Cerebellum (tissue), 4 donors: ENCODE measurements at places on chromosomes 11 and 22. TPM values are rescaled to one million over a fixed set of nuclear protein-coding genes. Genes with fewer than 3 reads are reported as not detected.
A peak's percentile ranks its signal among the peaks of the same experiment; 100 is the strongest.

- peak; percentile 37 for DNase-seq
These were observed 121.2 kb downstream of the SIK3 start for GRCh38 chr11:116976941-116977570.

- DNase-seq, result no peak
These were observed 207.9 kb upstream of the ISX start for GRCh38 chr22:34858066-34858465.

- no peak for DNase-seq
These were observed 83.5 kb upstream of the FSHB start for GRCh38 chr11:30147293-30147692.

DNA sequence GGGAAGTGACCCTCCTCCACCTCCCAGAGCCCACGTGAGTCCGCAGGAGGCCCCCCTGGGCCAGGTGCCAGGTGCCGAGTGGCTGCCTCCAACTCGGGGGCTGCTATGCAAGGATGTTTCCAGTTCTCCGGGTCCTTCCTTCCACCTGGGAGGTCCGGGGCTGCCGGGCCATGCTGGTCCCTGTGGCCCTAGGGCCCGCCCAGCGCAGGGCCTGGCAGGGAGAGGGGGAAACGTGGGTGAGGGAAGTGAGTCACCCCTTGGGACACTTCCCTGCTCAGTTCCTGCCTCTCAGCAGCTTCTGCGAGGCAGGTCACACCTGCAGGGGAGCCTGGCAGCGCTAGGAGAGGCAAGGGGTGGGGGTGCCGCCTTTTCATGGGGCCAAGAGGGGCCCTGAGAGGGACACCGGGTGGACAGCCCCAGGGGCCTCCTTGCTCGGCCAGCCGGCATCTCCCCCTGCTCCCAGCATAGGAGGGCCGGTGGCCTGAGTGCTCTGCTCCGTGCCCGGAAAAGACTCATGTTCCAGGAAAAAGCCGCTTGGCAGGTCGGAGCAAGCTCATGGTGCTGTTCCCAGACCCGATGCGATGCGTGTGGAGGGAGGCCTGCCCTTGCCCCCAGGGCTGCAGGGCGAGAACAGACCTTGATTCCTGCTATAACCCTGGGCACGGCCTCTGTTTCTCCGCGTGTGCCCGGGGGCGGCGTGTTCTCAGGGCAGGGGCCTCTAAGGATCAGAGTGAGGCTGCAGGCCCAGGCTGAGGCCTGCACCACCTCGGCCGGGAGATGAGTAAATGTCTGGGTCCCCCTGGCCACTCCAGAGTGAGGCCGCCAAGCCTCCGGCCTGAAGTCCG is 30.3 kb upstream of the WNT7B start:
- peak; percentile 19 for DNase-seq

The DBX1 gene
- not detected for total RNA-seq

- no peak for DNase-seq
These were observed 54.0 kb downstream of the SLC36A4 start for GRCh38 chr11:93143800-93144199.

GRCh38 chr11:96211436-96211835 is 131.6 kb downstream of the MAML2 start:
- no peak for DNase-seq

The VSIG2 gene
- total RNA-seq, result 0.27 TPM

The NLRP14 gene
- 1.6 TPM for total RNA-seq

The CRELD2 gene
- 13.8 TPM for total RNA-seq

- no peak for DNase-seq
These were observed 49.8 kb upstream of the PLET1 start for GRCh38 chr11:112310419-112310818.

- DNase-seq, result no peak
These were observed 59.2 kb upstream of the KIRREL3 start for GRCh38 chr11:127059750-127060149.

DNA sequence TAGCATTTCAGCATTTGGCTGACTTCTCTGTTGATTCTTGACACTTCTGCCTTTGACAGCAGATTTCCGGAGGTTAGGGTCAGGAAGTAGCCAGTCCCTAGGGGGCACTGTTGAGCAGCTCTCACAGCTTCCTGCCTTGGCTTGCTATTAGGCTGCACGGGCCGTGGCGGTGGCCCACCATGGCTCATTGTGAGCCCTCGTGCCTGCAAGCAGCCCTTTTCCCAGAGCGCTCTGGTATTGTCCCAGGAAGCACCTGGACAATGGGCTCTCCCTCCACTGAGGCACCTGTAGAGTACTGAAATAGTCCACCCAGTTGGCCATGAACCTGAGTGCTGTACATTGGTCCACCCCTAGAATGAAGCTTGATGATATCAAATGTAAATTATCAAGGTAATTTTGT is 100.2 kb upstream of the GAL start:
- DNase-seq, result no peak

The CCDC87 gene
- total RNA-seq, result 0.82 TPM

GRCh38 chr11:17846852-17847453 is 112.4 kb downstream of the KCNC1 start:
- peak; percentile 65 for DNase-seq

DNA sequence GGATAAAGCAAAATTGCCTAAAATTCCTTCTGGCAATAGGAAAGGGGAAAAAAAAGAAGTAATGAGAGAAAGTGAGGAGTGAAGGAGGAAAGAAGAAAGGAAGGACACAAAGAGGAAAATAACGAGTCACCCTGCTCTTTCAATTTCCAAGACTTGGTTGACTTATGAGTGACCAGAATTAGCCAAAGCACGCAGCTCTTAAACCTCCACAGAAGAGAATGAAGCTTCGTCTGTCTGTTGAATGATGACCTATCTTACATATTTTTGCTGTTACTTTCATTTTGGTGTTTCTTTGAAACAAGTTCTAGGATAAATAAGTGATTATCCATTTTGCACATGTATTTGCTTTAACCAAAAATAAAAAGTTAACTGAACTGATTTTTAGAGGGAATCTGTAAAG is 728 bp downstream of the MMP27 start:
- no peak for DNase-seq

DNA sequence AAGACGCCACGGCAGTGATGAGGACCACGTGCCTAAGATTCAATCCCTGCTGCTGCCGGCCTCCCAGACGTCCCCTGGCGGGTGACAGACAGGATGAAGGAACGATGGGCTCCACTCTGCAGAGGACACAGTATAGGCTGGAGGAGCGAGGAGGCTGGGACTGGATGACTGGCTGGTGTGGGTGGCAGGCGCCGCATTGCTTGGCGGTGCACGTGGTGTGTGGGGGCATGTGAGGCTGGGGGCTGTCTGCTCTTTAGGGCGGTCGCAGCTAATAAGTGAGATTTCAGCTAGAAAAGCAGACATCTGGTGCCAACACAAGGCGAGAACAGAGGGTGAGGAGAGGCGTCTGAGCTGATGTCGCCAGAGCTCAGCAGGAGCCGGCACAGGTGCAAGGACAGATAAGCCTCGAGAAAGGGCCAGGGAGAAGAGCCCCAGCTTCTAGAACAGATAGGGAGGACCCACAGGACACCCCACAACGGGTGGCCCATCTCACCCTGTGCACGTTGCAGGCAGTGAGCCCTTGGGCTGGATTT is 33.2 kb downstream of the TSPAN4 start:
- DNase-seq, result no peak

The LIPT2 gene
- 2.7 TPM for total RNA-seq

DNA sequence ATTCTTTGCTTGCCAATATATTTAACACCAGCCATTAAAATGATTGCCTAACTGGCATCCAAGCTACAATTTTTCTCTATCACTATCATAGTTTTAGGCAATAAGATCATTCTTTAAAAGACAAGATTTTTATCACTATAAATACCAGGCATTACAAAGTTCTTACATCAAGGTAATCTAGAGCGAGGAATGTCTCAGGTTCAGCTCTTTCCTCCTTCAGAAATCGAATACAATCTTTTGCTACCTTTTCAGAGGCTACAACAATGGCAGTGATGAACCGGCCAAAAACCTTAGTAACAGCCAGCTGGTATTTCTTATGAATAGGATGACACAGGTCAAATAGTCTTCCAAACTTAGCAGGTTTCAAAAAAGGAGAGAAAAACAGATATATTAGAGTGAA is 23.9 kb downstream of the SMC1B start:
- DNase-seq, result no peak

DNA sequence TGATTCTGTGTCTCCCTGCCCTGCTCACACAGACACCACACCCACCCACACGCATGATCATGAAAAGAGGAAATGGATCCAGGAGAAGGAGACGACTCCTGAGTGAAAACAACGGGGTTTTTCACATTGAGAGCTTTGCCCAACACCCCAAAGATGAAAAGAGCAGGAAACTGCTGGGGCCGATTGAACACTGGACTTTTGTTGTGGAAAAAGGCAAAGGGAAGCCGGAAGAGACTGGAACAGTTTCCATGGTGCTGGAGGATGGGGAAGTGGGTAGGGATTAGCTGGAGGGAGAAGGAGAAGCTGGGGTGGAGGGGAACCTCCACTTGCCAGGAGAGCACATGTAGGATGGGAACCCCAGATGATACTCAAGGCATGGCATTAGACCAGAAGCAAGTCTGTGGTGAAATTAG is 5.2 kb upstream of the SLC43A3 start:
- no peak for DNase-seq

DNA sequence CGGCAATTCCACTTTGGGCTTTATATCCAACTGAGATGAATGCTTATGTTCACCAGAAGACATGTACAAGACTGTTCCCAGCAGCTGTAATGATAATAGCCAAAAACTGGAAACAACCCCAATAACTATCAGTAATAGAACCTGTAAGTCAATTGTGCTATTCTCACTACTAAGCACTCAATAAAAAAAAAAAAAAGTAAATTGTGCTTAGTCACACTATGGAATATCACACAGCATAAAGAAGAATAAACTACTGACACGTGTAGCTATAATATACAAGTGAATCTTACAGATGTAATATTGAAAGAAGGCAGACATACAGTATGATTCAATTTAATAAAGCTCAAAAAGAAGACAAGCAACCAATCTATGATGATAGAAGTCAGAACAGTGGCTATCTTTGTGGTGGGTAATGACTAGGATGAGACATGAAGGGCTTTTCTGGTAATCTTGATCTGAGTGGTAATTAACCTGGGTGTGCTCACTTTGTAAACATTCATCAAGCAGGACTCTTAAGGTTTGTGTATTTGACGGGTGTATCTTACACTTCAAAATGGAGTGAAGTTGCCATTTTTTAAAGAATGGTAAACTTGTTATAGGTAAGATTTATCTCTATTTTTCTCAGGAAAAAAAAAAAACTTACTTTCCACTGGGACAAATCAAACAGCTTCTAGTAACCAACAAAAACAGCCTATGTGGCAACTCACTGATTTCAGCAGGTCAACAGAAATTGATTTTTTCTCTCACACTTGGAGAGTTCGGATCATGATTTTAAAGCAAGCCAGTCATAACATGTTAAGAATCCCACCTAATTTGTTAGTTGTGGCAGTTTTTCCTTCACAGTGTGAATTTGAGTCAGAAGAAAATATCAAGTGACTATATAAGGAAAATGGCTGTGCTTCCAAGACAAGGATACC is 84.2 kb downstream of the CCDC83 start:
- no peak for DNase-seq

The KCNQ1OT1 gene
- 12.0 TPM for total RNA-seq

DNA sequence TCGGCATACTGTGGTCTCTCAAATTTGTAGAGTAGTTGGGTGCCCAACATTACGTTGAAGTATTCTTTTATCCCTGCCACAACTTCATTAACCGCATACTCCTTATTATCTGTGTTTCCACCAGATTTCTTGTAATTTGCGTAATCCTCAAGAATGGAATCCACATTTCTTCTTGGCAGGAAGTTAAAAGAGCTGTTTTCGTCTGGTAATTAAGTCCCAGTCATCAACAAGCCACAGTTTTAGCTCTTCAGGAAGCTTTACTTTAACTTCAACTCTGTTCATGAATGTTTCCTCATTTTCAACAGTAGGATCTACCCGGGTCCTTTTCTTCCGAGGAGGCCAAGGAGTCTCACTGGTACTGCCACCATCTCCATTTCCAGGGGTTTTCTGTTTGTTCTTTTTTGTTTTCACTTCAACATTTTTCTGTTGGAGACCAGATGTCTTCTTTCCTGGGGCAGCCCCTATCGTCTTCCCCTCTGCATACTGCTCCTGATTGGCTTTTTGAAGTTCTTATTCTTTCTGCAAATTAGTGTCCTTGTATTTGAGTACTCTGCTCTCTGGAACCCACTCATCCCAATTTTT is 30.3 kb downstream of the PDE3B start:
- DNase-seq, result no peak

DNA sequence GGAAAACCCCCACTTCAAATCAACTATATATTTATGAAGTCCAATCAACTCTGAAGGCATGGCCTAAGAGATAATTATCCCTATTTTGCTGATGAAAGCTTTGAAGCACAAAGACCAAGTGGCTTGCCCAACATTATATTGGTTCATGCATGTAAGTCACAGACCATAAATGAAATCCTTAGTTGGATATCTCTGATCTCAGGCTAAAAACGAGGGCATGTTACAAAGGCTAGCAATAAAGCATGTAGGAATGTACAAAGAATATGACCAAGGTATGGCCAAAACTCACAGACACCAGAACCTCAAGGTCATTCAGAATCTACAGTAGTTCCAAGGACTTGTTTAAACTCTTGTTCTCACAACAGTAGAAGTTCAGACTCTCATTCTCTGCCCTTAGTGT is 100.2 kb upstream of the SESN3 start:
- no peak for DNase-seq

- peak; percentile 38 for DNase-seq
These were observed 11.7 kb downstream of the TECTA start for GRCh38 chr11:121112498-121113455.

The MCHR1 gene
- total RNA-seq, result 5.7 TPM

DNA sequence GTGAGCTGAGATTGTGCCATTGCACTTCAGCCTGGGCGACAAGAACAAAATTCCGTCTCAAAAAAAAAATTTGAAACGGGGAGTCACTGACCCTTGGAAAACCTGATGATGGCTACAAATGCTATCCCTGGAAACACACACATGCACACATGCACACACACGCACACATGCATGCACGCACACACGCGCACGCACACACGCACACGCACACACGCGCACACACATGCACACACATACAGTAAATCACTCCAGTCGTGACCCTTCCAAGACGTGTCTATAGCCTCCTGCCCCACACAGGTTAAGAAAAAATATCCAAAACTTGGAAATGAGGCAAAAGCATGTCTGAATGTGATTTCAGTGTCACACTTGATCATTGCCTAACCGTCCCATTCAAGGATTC is 6.7 kb upstream of the CPT1A start:
- no peak for DNase-seq

DNA sequence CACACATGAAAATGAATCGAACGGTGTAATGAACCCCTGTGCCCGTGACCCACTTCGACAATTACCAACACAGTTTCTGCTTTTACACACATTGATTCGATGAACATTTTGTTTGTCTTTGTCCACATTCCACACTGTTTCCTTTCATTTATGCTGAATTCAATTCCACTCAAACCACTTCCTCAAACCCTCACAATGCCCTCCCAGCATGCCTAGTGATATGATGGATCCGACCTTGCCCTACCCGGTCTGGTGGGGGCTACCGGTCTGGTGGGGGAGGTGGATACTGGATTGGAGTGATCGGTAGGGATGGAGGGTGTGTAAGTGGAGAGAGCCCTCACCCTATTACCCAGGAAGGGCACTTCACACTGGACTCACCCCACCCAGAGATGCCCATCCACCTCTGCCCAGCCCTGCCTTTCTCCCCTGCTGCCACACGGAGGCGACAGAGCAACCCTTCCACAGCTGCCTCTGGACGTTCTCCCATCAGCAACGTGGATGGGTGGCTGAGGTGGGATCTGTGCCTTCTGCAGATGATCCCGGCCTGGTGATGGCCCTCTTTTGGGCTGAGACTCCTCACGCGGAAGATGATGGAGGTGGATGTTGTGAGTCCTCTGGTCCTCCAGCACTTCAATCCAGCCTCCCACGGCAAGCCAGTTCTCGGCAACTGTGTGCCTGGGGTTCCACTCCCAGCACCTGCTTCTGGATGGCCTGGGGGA is 33.0 kb upstream of the P2RY2 start:
- no peak for DNase-seq
